CD4-positive, alpha-beta T cell treated with Interleukin-17A for 4 hours (primary cell): ENCODE measurements at places on chromosomes 3 and 15.
A peak's percentile ranks its signal among the peaks of the same experiment; 100 is the strongest.

DNA sequence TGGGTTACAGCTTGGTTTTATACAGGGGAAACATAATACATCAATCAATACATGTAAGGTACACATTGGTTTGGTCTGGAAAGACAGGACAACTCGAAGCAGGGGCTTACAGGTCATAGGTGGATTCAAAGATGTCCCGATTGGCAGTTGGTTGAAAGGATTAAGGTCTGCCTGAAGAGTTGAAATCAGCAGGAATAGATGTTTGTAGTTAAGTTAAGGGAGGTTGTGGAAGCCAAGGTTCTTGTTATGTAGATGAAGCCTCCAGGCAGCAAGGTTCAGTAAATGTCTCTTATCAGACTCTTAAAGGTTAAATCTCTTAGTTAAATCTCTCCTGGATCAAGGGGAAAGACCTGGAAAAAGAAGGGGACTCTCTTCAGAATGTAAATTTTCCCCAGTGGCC is 58.4 kb upstream of the MINAR1 start:
- no peak for DNase-seq

GRCh38 chr3:36175916-36176461 is 204.3 kb upstream of the STAC start:
- no peak for DNase-seq

DNA sequence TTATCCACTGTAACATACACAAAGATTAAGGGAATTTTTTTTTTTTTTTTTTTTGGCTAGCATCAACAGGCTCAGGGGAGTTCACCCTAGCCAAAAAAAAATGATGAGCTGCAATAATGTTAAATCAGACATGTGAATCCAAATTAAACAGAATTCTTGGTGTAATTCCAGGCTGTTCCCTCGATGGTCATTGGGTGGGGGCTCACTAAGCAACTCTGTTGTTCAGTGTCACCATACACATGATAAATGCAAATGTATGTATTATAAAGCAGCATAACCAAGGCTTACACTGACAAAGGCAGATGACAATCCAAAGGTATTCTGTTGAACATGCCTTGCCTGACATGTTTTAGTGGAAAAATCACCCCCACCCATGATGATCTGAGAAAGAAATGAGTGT is 29.0 kb downstream of the IL1RAP start:
- DNase-seq, result no peak

- no peak for DNase-seq
These were observed 1.6 kb downstream of the TRA2B start for GRCh38 chr3:185936273-185936629.

GRCh38 chr3:170049146-170050000 is 11.6 kb downstream of the GPR160 start:
- no peak for DNase-seq

- DNase-seq, result no peak
These were observed 70.7 kb downstream of the CYP19A1 start for GRCh38 chr15:51267703-51268083.

GRCh38 chr3:77746892-77747291 is 707.0 kb downstream of the ROBO2 start:
- DNase-seq, result no peak

- DNase-seq, result no peak
These were observed 54.6 kb downstream of the GMNC start for GRCh38 chr3:190807719-190808375.

GRCh38 chr3:159766563-159767185 is 222.0 kb upstream of the IL12A start:
- no peak for DNase-seq

- DNase-seq, result no peak
These were observed 26.2 kb downstream of the SEC62 start for GRCh38 chr3:169992781-169993180.

- DNase-seq, result no peak
These were observed 6.8 kb upstream of the IDH3A start for GRCh38 chr15:78142332-78142731.

- DNase-seq, result no peak
These were observed 7.7 kb upstream of the ACTC1 start for GRCh38 chr15:34802803-34803750.

DNA sequence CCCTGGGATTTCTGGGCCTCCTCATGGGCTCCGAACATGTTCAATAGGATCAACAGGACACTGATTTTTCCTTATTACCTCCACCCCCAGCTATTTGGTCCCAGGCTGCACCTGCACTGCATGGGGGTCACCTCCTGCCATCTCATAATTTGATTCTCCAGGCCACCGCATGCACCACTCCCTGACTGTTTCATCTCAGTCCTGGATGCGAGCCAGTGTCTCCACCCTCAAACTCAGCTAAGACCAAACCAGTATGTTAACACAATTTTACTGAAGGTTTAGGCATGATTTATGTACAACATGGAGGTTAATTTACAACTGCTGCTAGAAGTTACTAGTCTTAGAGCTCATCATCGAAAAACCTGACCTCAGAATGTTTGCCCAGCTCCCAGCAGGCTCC is 249.5 kb downstream of the UACA start:
- DNase-seq, result no peak

DNA sequence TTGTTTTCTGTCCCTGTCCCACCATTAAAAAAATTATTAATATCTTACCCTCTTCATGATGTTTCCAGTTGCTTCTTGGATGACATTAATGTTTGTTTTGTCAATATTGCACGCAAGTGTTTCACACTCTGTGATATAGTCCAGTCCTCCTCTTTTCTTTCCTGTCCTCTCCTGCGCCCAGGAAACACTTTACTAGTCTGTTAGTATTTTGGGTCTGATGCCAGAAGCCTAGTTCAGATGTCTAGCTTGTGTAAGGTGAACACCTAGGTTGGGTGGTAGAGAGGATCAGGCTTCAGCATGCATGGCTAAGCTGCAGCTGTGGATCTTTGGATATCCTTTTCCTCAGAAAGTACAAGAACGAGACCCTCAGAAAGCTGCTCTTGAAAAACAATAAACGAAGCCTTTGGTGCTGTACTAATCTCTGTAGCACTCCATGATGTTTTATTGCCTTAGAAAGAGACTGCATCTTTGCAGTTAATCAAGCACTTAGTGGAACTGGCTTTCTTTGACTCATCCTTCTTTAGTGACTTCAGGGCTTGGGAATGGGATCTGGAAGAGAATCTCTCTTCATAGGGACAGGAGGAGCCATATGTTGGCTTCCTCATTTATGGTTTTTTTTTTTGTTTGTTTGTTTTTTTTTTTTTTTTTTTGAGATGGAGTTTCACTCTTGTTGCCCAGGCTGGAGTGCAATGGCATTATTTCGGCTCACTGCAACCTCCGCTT is 253.4 kb downstream of the LPP start:
- DNase-seq, result no peak

GRCh38 chr3:41350441-41350840 is 151.1 kb downstream of the CTNNB1 start:
- no peak for DNase-seq

DNA sequence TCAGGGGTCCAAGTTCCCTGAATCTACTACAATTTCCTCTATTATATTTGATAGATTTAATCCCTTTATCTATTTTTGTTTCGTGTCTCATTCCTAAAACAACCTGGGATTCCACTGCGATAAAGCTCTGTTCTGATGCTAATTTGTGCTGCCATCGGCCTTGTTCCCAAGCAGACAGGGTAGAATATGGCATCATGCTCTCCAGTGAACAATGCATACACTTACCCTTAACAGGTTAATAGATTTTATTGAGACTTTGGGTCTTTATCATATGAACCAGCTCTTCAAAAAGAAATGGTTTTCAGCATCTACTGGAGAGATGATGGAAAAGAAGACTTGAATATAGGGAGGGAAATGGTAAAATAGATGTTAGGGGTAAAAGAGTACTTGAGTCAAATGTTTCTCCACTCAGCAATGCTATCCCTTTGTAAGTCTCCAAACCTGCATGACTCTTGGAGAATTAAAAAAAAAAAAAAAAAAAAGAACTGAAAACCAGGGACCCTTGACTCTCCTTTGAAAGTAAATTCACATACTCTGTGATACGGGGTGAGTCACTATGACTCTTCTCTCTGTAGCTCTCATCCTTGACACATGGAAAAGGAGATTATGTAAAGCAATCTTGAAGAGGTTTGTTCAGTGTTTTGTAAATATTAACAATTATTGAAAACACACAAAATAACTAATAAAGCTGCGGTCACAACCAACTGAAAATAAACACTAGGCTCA is 268.8 kb downstream of the ZBTB20 start:
- DNase-seq, result no peak

DNA sequence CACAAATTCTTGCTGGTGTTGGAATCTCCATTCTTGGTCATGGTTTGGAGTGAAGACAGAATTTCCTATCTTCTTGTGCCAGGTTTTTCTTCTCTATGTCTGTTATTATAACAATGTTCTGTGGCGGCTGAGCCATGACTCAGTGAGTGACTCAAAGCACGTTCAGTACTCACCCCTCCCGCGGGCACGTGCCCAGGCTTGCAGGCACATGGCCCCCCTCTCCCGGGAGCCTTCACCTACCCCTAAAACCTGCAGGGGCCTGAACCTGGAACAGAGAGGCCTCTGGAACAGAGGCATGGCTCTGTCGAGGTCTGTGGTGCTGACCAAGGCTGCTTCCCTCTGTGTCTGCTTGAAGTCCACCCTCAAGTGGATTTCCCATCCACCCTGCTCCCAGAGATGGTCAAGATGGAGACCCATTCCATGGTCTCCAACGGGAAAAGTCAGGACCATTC is 27.6 kb downstream of the PLXNB1 start:
- DNase-seq, result no peak

DNA sequence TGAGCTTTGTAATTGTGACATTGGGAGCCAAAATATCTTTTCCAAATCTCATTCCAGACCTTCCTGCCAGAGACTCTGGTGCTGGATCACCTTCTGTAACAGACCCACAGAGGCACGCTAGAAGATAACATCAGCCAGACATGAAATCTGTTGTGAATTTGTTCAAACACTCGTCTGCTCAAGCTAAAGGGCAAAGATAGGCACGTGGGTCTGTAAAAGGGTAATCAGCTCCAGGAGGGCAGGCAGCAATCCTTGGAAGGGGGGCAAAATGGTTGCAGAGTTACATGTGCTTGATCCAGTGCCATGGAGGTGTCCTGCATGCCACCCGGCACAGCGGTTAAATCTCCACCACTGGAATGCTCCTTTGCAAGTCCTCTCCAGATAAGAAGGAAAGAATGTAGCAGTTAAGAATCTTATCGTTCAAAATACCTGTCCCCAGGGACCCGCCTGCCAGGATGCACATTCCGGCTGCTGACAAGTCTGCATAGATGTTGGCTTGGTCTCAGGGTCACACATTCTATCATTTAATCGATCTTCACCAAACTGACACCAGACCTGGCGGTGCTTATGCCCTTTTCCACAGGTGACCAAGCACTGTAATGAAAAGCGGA is 74.8 kb downstream of the ADAMTS9 start:
- no peak for DNase-seq

GRCh38 chr3:111750278-111750884 is 108.7 kb upstream of the PHLDB2 start:
- DNase-seq, result no peak

- DNase-seq, result no peak
These were observed 25.9 kb upstream of the SNRK start for GRCh38 chr3:43260412-43260811.

DNA sequence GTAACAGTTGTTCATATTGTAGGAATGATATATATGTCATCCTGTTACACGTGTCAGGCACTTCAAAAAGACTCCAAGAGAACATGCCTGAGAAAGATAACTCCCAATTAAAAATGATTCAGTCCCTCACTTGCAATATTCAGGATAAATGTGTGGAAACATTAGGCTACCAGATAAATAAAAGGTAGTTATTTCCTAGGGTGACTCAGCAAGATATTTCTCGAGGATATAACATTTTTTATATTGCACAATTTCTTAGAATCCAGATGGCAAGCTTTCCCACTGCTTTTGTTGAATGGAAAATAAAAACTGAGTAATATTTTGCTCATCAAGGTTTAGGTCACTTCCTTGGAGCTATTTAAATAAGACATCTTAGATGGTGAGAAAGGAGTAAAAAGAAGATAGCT is 181.4 kb downstream of the GAP43 start:
- DNase-seq, result no peak

- peak; percentile 39 for DNase-seq
These were observed 10.7 kb upstream of the TRAK1 start for GRCh38 chr3:42080453-42080872.

DNA sequence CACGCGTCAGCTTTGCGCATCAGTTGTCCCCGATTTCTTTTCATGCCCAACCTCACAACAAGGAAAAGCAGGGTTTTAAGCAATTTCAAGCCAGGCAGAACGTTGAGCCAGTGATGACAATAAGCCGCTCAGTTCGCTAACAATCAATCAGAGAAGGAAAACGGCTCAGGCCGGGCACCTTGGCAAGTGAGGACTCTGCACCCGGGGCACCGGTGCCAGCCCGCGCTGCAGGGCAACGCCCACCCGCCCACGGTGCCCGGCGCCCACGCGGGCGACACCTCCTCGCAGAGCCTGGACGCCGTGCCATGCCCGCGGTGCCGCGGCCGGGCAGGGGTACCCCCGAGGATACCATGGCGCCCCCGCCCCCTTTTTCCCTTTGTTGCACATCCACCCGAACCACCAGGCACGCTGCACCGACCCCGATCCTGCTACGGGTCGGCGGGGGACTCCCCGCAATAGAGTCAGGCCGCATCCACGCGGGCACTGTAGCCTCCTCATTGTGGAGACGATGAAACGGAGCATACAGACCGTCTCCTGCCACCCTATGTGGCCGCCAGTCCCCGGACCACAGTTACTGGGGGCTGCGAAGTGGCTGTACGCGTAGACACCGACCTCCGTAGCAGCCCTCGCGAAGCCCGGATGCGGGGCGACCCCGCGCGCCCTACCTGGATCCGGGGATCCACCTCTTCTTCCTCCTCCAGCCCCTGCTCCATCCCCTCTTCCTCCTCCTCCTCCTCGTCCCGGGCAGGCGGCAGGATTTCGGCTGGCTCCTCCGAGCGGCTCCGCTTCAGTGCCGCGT is 581 bp downstream of the SH3BP5 start:
- DNase-seq, result peak; percentile 60

DNA sequence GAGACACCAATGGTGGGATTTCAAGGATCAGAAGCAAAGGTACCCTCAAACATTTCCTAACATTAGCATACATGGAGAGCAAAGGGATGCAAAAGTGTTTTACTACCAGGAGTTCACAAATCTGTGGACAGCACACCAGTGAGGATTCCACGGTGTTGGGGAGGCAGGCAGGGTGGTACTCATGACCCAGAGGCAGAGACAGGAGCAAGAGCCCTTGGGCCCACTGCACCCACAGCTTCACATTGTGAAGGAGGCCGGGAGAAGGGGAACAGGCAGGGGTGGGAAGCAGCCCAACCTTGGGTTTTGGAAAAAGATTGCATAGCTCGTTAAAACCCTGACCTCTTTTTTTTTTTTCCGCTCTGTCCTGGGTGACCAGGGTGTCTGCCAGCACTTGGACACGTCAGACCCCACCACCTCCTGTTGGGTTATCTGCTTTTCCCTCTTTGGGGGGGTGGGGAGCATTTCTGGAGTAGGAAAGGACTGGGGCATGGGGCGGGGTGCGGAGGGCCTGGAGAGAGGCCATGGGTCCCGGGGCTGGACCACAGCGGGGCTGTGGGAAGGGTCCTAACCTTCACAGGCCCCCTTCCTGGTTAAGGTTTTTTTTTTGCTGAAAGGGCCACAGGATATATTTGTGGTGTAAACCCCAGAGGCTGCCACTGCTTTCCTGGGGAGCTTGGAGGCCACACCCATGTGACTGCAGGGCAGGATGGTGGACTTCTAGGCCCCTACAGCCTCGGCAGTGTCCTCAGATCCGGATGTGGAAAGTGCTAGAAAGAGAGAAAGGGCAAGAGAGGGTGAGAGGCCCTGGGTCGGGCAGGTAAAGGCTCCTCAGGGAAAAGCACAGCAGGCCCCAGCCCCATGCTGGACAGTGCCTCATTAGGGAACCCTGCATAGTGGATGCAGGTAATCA is 12.5 kb downstream of the SH2D7 start:
- DNase-seq, result no peak
